Left renal pelvis (tissue), 4 donors: ENCODE measurements at places on chromosomes 3 and 15. TPM values are rescaled to one million over a fixed set of nuclear protein-coding genes. Genes with fewer than 3 reads are reported as not detected.
A peak's percentile ranks its signal among the peaks of the same experiment; 100 is the strongest.

Gene NOX5
- 0.64 TPM for polyA plus RNA-seq

DNA sequence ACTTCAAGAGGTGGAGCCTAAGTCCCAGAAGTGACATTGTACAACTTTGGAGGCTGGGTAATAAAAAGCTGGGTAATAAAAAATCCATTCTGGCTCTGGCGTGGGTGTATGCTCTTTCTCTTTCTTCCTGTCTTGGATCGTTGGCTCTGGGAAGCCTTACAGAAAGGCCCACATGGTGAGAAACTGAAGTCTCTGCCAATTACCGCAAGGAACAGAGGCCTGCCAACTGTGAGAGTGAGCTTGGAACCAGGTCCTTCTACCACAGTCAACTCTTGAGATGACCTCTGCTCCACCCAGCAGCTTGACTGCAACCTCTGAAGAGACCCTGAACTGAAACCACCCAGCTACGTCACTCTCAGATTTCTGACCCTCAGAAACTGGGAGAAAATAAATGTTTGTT lies 51.0 kb downstream of the NR2F2 start:
- DNase-seq, result no peak

- no peak for DNase-seq
Measured at GRCh38 chr3:77186728-77187127, 146.8 kb downstream of the ROBO2 start.

- no peak for DNase-seq
Measured at GRCh38 chr3:118536764-118537163, 497.9 kb downstream of the IGSF11 start.

Gene MESP2
- polyA plus RNA-seq, result 0.24 TPM

GRCh38 chr15:84921121-84921520 lies 36.7 kb downstream of the SLC28A1 start:
- DNase-seq, result no peak

DNA sequence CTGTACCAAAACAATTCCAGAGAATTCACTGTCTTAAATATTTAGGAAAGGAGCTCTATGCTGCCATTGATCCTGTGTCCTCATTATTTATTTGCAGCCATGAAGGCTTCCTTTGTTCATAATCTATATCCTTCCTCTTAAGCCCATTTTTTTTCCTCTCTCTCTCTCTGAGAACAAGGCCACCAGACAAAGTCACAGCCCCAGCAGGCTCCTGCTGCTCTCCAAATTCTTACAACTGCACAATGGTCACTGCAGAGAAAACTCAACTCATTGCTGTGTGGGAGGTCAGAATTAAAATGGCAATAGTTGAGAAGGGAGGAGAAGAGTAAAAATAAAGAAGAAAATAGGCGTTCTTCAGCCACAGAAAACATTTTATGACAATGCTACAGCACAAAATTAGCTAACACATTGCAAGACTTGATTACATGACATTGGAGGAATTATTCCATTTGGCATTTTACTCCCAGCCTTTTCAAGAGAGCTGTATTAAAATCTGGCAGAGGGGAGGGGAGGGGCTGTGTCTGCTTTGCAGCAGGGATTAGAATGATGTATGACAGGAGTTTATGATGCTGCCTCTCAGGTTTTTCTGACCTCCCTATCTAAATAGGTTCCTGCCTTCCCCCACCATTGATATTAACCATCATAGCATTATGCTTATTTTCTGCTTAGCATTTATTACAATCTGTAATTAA lies 399.7 kb upstream of the THBS1 start:
- no peak for DNase-seq

Gene PRRT3
- 4.1 TPM for polyA plus RNA-seq

Gene TEX55
- polyA plus RNA-seq, result not detected

- no peak for DNase-seq
Measured at GRCh38 chr3:126880901-126881300, 102.0 kb upstream of the PLXNA1 start.

DNA sequence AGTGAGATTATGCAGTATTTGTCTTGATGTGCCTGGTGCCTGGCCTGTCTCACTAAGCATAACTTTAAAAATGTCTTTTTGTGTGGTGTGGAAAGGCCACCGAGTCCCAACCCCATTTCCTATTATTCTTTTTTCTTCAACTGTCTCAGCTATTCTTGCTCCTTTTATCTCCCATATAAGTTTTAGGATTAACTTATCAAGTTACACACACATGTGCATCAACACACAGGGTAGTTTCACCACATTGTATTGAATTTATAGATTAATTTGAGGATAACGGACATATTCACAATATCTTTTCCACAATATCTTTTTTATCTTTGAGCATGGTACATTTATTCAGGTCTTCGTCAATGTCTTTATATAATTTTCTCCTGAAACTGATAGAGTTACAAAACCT lies 127.6 kb downstream of the RYR3 start:
- no peak for DNase-seq

Gene FBXO40
- polyA plus RNA-seq, result 0.04 TPM

- DNase-seq, result no peak
Measured at GRCh38 chr3:150760431-150761200, 2.4 kb downstream of the SIAH2 start.

Gene MASP1
- 2.1 TPM for polyA plus RNA-seq

DNA sequence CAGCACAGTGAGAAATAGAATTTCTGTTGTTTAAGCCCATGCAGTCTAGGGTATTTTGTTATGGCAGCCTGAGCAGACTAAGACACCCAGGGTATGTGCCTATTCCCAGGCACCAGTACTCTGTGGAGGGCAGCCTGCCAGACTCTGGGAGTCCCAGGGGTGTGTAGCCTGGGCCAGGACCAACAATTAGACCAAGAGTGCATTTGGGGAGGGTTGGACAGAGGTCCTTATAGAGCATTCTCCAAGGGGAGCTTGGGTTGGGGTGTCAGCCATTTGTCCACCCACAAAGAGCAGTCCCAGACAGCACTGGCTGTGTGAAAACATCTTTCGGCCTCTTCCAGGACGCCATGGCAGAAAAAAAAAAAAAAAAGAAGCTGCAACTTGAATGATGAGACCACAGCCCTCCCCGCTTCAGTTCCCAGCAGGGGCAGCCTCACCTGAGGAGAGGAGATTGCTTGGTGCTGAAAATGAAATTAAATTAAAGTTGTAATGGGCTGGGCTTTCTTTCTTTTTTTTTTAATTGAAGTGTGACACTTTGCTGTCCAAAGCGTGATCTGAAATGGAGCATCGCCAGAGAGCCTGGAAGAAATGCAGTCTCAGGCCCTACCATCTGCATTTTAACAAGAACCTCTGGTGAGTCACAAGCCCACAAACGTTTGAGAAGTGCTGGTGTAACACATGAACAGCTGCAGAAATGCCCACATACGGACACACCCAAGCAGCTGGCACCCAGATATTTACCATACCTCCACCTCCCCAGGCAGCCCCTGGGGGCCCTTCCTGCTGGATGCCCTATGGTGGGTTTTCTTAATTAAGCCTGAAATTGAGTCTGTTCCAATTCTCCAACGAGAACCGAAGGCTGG lies 21.3 kb upstream of the CAV3 start:
- DNase-seq, result no peak

DNA sequence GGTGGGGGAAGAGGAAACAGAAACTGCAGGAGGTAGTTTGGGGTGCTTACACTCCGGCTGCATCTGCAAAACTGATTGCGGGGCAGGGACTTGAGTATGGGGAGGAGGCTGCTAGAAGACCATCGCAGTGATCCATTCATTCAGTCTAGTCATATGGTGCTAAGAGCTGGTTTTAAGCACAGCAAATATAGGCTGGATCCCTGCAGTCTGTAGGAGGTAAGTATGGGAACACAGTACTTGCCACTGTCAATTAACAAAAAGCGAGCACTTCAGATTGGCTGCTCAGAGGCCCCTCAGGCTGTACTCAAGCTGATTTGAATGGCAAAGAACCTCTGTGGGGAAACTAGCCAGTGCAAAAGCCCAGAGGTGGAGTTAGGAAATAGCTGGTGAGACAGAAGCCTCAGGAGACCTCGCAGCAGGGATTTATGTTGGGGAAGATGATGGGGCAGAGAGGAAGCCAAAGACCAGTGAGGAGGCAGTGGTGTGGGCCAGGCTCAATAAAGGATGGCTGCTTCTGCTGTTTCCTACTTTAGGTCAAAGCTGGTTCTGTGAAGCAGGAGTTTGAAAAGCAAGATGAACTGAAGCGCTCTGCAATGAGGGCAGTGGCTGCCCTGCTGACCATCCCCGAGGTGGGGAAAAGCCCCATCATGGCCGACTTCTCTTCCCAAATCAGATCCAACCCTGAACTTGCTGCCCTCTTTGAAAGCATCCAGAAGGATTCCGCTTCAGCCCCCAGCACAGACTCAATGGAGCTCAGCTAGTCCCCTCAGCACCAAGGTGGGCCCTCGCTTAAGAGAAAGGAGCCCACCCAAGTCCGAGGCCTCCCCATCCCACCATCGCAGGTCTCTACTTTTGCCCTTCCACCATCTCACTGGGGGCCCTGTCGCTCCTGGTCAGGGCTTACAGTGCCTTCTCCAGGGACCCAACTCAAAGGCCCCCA lies 7.9 kb downstream of the RPL32 start:
- no peak for DNase-seq

- no peak for DNase-seq
Measured at GRCh38 chr3:156424758-156425157, 130.2 kb downstream of the SSR3 start.

Gene OSTN
- 17.9 TPM for polyA plus RNA-seq

Gene WDR72
- polyA plus RNA-seq, result 1.2 TPM

GRCh38 chr3:173556546-173556945 lies 159.0 kb downstream of the NLGN1 start:
- DNase-seq, result no peak

GRCh38 chr15:78365917-78366316 lies 25.8 kb downstream of the CRABP1 start:
- DNase-seq, result no peak

- no peak for DNase-seq
Measured at GRCh38 chr3:79040701-79041100, 727.1 kb downstream of the ROBO1 start.

DNA sequence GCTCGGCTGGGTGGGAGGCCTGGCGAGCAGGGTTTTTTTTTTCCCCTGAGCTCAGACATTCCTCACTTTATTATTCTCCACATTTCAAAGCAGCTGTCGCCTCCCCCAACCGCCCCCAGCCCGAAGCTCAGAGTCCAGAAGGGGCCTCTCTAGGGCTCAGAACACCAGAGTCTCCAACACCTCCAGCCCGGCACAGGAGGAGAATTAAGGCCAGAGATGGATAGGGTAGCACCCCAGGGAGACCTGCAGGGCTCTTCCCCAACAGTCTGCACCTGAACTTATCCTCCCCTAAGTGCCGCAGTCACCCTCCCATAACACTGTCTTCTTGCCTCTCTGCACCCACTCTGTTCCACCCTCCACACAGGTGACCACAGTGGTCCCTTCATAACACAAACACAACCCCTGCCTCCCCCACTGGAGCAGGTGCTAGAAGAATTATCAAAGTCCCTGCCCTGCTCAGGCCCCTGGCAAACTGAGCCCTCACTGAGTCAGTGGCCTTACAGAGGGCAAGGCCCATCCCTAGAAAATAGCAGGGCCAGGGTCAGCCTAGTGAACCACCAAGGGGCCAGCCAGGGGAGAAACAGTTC lies 14.1 kb downstream of the MYL3 start:
- DNase-seq, result peak; percentile 37

DNA sequence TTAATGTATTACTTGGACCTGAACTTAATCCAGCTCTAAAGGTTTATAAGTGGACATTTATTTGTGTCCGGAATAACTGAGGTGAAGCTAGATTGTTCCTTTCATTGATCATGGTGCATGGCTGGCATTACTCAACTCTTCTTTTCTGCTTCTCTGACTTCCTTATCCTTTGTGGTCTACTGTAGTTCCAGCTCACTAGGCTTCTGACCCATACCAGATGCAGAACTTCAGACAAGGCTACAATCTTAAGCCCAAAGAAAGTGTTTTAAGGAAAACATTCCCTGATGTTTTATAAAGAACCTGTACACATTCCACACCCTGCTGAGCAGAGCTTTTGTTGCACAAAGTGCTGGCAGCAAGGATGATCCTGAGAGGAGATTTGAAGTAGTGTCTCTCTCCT lies 250.8 kb upstream of the TGFBR2 start:
- no peak for DNase-seq

Gene CX3CR1
- polyA plus RNA-seq, result 4.1 TPM

Gene CCR1
- polyA plus RNA-seq, result 1.7 TPM

DNA sequence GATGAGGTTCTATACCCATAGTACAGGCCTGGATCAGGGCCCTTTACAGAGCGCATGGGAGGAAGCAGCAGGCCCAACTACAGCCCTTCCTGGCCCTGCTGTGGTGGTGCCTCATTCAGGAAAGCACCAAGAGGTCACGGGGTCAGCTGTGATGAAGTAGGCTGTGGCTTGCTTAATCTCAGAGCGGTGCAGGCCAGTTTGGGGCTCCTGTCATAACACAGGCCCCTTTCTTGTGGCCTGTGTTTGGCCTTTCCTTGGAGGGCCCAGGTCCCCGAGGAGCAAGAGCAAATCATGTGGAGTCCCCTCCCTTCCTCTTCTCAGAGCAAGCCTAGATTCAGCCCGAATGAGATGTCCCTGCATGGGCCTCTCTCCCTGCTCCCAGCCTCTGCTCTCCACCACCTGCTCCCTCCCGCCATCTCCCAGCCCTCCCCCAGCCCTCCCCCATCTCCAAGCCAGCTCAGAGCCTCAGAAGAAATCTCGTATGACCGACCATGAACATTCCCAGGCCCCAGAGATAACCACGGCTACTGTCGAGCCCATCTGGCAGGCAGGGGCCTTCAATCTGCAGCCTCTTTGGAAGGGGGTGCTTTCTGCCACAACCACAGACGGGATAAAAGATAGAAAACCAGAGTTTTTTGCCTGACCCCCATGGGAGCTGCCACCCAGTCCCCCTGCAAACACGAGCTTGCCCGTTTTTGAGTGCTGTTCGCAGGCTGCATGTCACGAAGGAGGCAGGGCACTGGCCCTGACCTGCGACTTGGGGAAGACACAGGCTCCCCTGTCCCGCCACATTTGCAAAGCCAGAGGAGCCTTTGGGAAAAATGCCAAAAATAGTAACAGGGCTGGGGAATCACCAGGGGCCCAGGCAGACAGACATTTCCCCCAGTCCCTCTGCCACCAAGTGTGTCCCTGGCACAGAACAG lies 32.3 kb upstream of the DUSP7 start:
- no peak for DNase-seq

Gene FAN1
- polyA plus RNA-seq, result 36.3 TPM

DNA sequence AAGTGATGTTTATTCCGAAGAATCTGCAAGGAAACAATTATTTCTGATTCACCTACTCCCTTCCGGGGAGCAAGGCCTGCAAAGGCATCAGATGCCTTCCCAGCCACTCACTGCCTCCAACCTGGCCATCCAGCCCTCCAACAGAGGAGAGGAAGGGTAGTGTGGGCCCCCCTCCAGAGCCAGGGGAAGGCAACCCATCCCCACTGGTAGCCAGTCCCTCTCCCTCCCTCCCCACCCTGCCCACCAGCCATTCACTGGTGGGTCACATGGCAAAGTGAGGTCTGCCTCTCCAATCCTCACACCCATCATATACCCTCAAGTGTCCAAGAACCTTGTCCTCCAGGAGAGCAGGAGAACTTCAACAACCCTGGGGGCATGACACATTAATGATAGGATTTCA lies 2.4 kb upstream of the VIPR1 start:
- no peak for DNase-seq

- no peak for DNase-seq
Measured at GRCh38 chr3:106794442-106794841, 582.8 kb upstream of the CCDC54 start.

- no peak for DNase-seq
Measured at GRCh38 chr3:122318620-122319019, 6.4 kb upstream of the CSTA start.
